ENCODE measurements at places on chromosomes 5 and 9.

- no peak for DNase-seq
These were observed 88.9 kb downstream of the LIFR start for GRCh38 chr5:38467353-38468040.

- DNase-seq: no peak
These were observed 23.4 kb downstream of the SFXN1 start for GRCh38 chr5:175501759-175502158.

- no peak for DNase-seq
These were observed 2.7 kb upstream of the ADAM19 start for GRCh38 chr5:157578079-157578780.

GRCh38 chr5:90873033-90873517 is 314.5 kb downstream of the ADGRV1 start:
- no peak for DNase-seq

DNA sequence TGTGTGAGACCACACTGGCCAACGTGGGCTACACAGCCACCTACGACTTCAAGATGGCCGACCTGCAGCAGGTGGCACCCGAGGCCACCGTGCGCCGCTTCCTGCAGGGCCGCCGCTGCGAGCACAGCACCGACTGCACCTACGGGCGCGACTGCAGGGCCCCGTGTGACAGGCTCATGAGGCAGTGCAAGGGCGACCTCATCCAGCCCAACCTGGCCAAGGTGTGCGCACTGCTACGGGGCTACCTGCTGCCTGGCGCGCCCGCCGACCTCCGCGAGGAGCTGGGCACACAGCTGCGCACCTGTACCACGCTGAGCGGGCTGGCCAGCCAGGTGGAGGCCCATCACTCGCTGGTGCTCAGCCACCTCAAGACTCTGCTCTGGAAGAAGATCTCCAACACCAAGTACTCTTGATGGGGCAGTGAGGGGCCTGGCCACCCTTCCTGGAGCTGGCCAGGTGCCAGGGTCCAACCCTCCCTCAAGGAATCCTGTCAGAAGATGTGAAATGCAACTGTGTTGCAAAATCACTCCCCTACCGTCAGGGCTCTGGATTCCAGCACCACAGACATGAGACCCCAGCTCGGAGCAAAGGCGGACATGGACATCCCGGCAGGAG is 11.1 kb downstream of the DIPK1B start:
- no peak for DNase-seq

Measured in left colon (tissue), 2 donors.